ENCODE measurements at places on chromosomes 16 and 17. TPM values are rescaled to one million over a fixed set of nuclear protein-coding genes. Genes with fewer than 3 reads are reported as not detected.

Gene ARL17A
- 9.0 TPM for total RNA-seq

Gene SCARF1
- total RNA-seq, result 15.6 TPM

Gene TUBB3
- 6.6 TPM for total RNA-seq

DNA sequence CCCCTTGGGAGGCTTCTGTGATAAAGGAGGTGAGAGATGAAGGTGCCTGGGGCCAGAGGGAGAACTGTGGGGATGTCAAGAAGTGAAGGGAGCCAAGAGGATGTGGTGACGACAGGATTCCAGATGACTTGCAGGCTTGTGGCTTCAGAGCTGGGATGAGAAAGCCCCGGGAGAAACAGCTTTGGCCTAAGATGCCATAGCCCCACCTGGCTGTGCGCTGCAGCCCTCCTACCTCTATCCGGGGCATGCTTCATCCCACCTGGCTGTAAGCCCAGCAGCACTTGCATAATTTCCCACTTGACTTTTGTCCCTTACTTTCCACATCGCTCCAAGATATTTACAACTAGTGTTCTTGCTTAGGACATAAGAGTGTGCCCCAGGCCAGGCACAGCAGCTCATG, 29.3 kb downstream of the GINS3 start:
- DNase-seq, result peak; percentile 75

- no peak for DNase-seq
Measured at GRCh38 chr16:668519-669171, 713 bp downstream of the RHOT2 start.

GRCh38 chr16:807347-808084, 7.0 kb upstream of the GNG13 start:
- peak; percentile 98 for DNase-seq

DNA sequence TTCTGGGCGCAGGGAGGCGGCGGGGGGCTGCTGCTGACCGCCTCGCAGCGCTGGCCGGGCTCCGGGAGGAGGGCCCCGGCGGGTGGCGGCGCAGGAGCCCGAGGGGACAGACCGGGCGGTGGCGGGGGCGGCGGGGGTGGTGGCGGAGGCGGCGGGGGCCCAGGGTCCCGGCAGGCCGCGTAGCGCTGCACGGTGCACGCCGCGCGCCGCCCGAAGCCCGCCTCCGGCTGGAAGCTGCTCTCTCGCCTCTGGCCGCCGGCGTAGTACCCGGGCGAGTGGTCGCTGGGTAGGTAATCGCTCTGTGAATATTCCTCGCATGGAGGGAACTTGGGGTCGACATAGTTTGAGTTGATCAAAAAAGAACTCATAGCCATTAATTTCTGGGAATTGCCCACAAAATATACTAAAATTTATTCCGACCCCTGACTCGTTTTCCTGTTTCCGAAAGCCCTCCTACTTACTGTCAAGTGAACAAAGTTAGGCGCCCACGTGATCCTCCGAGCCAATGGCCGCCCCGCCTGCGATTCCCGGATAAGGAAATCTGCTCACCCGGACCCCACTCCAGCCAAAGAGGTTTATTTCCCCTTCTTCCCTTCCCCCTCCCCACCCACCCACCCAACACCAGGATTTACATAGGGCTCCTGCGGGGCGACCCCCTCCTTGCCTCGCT, at the start of gene HOXB4:
Gene HOXB4, minus strand, starts transcription at position 405 of the 670 bp plus-strand sequence. Its CDS starts 31 bp downstream, at position 374.
- peak; percentile 85 for DNase-seq

GRCh38 chr17:31598399-31598782, 206.9 kb downstream of the RAB11FIP4 start:
- DNase-seq, result no peak

DNA sequence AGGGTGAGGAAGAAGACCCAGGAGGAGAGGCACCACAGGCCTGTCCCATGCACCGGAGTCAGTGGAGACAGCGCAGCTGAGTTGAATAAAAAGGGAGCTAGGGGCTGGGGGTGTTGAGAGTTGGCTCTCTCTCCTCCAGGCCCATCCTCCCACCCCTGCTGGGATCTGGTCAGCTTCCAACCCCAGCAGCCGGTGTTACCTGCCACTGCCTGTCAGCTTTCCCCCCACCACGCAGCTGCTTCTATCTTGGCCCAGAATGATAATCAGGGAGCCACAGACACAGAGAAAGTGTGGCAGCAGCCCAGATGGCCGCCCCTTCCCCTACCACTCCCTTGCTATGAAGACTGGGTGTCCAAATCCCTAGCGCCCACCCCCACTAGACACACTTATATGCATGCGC, 120.6 kb upstream of the RPL38 start:
- no peak for DNase-seq

DNA sequence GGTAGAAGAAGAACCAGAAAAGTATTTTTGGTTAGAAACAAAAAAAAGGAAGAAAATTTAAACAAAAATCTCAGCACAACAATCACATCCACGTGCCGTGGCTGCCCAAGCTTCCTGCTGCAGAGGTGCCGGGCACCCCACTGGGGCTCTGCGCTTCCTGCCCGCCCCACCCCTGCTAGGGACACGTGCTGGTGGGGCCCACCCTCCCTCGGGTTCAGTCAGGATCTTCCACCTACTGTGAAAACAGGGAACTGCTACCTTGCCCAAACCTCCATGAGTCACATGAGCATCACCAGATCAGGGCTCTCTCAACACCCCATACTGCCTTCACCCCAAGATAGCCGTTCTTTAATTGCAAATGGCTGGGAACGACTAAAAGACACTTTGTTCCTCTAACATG, 24.4 kb upstream of the CYTH1 start:
- no peak for DNase-seq

DNA sequence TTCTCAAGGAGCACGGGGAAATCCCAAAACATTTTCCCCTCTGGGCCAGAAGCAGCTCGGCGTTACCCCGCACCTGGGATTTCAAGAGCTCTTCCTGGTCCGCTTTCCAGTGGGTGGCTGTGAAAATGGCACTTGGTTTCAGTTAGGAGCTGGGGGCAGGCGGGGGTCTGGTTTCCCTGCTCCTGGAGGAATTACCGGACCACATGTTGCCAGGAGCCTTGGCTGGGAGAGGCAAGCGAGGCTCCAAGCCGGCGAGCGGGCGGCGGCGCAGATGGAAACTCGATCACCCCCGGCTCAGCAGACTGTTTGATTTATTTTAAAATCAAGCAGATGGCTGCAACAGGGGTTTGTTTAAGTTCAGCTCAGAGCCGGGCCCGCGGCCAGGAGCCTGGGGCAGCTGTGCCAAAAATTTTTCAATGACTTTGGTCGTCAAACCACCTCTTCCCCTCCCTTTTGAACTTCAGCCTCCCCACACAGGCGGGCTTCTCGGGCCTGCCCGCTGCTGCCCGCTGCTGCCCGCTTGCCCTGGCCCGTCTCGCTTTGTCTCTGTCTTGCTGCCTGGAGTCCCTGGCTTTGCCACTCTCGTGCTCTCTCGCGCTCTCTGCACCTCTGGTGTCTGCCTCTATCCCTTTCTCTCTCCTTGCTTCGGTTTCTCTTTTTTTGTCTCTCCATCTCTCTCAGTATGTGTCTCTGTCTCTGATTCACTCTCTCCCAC, 108.0 kb upstream of the CIBAR2 start:
- peak; percentile 89 for DNase-seq

- DNase-seq, result no peak
Measured at GRCh38 chr16:19515757-19516156, 6.1 kb downstream of the GDE1 start.

- no peak for DNase-seq
Measured at GRCh38 chr17:81251709-81252301, 12.7 kb downstream of the NDUFAF8 start.

DNA sequence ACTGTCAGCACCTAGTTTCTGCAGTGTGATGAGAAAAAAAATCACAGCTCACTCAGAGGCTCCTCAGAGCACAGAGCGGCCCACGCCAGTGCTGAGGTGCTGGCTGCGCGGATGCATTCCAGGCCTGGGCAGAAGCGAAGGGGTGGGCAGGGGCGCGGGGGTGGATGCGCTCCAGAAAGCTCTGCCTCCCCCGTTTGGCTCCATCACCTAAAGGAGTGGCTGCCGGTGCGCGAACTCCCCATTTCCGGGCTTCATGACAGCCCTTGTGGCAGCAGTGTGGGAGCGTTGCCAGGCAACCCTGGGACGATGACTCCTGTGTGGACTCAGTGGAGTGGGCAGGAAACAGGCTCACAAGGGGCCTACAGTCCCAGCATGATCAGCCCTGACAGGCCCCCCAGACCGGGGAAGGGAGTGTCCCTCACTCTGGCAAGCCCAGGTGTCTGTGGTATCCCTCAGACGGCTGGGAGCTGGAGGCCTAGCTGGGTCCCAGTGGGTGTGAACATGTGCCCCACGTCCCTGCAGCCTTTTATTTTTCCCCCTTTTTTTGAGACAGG, 32.8 kb upstream of the NUDT16L1 start:
- peak; percentile 87 for DNase-seq

- peak; percentile 53 for DNase-seq
Measured at GRCh38 chr16:81567987-81568748, 123.6 kb downstream of the CMIP start.

- no peak for DNase-seq
Measured at GRCh38 chr17:76584427-76585032, 1.1 kb downstream of the ST6GALNAC2 start.

- DNase-seq, result peak; percentile 100
Measured at GRCh38 chr17:81394921-81395599, at the start of gene BAHCC1. Gene BAHCC1 (plus strand): TSS chr17:81395457. CDS start chr17:81399740, 4,283 bp downstream.

GRCh38 chr17:2070241-2071023, 15.5 kb downstream of the HIC1 start:
- peak; percentile 22 for DNase-seq

Data from right cardiac atrium (tissue), 5 donors.